ENCODE measurements at places on chromosomes 13 and 19.
A peak's percentile ranks its signal among the peaks of the same experiment; 100 is the strongest.

- no peak for DNase-seq
These were observed 99.2 kb downstream of the ANKRD10 start for GRCh38 chr13:110815471-110816204.

DNA sequence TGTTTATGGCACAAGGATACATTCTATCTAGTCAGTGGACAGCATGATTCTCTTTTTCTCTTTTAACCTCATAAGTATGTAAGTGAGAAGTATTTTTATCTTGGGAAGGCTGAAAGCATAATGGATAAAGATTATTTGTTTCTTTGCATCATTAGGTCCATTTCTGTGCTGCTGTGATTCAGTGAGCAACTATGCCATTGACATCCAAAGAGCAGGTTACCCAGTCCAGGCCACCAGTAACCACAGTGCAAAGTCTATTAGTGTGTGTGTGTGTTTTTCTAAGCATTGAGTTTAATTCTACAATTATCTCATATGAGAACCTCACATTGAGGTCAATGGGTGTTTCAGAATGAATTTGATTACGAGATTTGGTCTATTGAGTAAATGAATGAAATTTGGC, 158.8 kb upstream of the DACH1 start:
- no peak for DNase-seq

DNA sequence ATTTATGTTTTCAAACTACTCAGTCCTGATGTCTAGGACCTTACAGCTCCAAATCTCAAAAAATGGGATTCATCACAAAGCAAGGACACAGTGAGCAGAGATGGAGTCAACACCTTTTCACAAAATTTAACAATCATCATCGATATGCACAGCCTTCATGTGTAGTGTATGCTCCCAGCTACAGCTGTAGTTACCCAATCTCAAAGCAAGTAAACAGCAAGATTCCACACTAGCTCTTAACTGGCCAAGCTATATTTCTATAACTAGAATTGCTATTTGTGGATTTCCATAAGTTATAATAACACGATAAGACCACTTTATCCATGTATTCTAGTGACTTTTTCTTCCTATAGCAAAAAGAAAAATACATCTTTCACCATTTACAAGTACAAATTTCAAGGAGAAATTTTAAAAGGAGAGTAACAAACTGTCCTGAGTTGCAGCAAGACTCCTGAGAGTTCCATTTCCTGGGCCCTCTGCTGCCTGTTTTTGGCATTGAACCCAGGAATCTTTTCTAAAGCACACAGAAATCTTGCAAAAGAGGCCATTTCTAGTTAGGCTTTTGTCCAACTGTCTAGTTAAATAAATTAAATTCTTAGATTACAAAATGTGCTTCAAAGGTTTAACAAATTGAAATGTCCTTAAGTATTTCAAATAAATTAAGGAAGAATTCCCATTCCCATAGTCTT, 460.6 kb downstream of the FGF14 start:
- no peak for DNase-seq

- no peak for DNase-seq
These were observed 4.6 kb downstream of the CADM4 start for GRCh38 chr19:43634872-43635560.

DNA sequence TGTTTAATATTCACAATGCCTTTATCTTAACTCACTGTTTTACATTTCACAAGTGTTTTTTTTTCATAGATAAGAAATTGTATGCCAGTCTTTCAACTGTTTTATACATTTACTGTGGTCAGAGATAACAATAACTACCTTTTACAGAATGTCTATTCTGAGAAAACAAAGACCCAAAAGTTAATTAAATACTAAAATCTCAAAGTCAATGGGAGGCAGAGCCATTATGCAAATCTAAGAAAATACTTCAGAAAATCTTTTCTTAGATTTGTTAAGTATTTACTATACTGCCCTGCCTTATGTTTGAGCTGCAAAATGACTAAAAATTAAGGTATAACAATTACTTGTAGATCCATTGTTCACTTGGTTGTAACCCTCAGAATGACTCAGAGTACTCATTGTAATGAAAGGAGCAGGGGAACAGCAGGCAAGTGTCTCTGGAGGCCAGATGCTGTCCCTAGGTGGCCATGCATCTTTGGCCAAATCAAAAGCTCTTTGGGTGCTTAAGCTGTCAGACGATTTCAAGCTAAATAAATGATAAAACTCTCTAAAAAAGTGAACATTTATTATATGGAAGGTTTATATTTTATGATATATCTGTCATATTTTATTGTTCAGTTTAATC, 770.1 kb upstream of the PCDH20 start:
- peak; percentile 4 for DNase-seq

DNA sequence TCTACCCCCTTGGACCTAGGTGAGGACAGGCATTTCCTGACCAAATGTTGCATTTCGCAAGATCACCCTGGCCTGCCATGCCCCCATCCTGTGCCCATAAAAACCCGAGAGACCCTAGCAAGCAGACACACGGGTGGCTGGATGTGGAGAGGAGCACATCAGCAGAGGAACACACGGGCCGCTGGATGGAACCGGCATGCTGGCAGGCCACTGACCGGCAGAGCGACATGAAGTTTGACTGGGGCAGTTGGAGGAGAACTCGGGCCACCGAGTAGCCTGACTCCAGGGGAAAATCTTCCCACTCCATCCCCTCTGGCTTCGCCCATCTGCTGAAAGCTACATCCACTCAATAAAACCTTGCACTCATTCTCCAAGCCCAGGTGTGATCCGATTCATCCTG, 329.3 kb downstream of the FGF9 start:
- DNase-seq: no peak

- no peak for DNase-seq
These were observed 68.1 kb downstream of the ZNF486 start for GRCh38 chr19:20235156-20235555.

- no peak for DNase-seq
These were observed 26.0 kb downstream of the IRS2 start for GRCh38 chr13:109760402-109760801.

Data from HT1080 (cell line).